ENCODE measurements at places on chromosomes 4 and X.

GRCh38 chrX:642436-643240 lies 12.0 kb downstream of the SHOX start:
- DNase-seq, result no peak

DNA sequence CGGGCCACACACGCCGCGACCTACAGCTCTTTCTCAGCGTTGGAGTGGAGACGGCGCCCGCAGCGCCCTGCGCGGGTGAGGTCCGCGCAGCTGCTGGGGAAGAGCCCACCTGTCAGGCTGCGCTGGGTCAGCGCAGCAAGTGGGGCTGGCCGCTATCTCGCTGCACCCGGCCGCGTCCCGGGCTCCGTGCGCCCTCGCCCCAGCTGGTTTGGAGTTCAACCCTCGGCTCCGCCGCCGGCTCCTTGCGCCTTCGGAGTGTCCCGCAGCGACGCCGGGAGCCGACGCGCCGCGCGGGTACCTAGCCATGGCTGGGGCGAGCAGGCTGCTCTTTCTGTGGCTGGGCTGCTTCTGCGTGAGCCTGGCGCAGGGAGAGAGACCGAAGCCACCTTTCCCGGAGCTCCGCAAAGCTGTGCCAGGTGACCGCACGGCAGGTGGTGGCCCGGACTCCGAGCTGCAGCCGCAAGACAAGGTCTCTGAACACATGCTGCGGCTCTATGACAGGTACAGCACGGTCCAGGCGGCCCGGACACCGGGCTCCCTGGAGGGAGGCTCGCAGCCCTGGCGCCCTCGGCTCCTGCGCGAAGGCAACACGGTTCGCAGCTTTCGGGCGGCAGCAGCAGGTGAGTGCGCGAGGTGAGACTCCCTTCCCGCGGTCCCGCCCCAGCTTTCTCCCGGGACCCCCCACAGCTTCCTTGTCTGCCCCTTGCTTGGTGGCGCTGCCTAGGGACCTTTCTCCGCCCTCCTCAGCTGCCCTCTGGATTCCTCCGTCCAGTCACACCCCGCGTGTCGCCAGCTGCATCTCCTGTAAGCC lies 678 bp downstream of the BMP3 start:
- DNase-seq, result no peak

DNA sequence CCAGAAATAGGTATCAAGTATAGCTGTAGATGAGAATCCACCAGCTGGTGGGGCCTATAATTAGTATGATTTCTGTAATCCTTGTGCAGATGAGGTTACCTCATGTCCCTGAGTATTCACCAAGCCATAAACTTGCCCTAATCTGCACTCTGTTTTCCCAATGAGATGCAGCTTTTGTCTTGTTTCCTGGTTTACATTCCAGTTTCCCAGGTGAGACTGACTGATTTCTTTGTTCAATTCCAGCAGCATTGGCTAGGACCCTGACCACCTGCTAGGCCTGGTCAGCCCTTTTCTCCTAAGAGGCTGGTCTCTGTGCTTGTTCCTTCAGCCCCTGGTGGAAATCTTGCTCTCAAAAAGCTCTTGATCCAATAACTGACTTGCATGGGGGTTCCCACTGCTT lies 44.6 kb downstream of the GABRB1 start:
- DNase-seq, result no peak

DNA sequence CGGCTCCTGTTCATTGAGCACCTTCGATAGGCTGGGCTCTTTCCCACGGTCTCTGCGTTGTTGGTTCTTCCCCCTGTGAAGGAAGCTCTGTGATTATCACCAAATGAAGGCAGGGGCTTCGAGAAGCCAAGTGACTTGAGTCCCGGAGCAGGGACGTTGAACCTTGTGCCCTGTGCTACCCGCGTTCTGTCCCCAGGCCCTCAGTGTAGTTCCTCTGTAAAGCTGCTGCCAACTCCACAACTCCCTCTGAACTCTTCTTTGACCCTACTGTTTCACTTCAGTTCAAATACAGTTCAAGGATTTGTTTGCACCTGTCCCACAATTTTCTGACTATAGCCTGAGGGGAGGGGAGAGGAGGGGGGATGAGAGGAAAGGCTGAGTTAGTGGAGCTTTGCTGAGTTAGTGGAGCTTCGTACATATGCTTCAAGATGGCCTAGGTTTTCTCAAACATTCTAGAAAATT lies 635 bp upstream of the PHF8 start:
- no peak for DNase-seq

DNA sequence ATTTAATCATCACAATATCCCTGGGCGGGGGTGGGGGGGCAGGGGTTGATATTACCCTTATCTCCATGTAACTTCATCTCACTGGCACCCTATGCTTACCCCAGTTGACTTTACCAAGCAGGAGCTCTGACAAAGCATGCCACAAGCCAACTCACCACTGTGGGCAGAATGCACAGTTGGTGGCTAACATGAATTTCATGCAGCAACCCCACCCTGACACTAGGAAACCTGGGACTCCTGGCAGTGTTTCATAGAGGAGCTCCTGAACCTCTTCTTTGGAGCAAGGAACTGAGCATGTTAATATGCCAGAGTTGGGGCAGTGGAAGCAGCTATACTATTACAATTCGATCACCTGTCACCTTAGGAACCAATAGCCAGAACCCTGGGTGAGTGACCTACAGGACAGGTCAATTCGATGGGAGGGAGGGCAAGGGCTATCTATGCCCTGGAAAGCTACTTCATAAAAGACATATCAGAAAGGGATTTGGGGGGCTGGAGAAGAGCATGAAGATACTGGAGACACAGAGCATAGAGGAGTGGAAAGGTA lies 97.2 kb upstream of the ACSL4 start:
- no peak for DNase-seq

- DNase-seq, result no peak
These were observed 33.3 kb upstream of the PRDX4 start for GRCh38 chrX:23633834-23634580.

DNA sequence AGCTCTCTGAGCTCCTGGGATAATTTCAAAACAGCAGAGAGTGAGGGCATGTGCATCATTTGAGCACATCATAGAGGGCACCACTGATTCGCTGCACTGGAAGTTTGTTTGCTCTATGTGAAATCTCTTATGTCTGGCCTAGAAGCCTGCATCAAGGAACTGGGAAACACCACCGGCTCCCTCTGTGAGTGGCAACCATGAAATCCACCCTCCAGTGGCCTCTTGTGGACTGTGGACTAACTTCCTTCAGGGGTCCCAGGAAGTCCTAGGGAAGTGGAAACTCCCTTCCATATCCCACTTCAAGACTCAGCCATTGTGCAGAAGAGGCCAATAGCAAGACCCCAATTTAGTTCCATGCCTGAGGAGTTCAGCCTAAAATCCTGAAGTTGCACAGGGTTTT lies 48.0 kb upstream of the IGFBP7 start:
- no peak for DNase-seq
